ENCODE measurements at places on chromosomes 6 and 20.

GRCh38 chr6:143333749-143334520 is 116.6 kb downstream of the ADAT2 start:
- no peak for DNase-seq

GRCh38 chr6:101931766-101932165 is 538.3 kb downstream of the GRIK2 start:
- DNase-seq: no peak

- DNase-seq: no peak
Measured at GRCh38 chr20:31969991-31970390, 2.0 kb downstream of the XKR7 start.

DNA sequence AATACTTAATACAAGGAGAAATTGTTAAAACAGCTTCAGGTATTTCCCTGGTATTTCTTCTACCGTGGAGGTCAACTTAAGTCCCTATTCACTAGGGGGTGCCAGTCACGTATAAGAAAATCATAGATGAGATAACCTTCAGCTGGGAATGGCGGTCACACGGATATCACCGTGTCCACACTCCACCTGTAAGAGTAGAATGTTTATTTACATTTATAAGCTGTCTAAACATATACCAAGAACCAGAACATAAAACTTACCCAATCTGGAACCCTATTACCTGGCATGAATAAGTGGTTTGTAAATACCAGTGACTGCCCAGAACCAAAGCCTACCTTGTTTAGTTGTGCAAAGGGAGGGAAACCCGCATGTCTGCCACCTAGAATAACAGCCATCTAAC is 1.9 kb upstream of the ELOVL4 start:
- peak; percentile 32 for DNase-seq

DNA sequence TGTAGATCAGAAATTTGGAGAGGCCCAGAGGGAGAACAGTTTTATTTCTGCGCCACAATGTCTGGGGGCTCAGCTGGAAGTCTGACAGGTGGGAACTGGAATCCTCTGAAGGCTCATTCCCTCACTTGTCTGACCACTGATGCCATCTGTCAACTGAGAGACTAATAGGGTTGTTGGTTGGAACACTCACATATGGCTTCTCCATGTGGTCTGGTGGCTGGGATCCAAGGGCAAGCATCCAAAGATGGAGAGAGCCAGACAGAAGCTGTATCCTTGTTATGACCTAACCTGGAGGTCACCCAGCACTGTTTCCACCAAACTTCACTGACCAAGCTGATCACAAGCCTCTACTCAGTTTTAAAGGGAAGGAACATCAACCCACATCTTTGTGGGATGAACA is 117.9 kb upstream of the AKAP12 start:
- DNase-seq: no peak

GRCh38 chr20:62119591-62120364 is 2.5 kb upstream of the LSM14B start:
- DNase-seq: no peak

DNA sequence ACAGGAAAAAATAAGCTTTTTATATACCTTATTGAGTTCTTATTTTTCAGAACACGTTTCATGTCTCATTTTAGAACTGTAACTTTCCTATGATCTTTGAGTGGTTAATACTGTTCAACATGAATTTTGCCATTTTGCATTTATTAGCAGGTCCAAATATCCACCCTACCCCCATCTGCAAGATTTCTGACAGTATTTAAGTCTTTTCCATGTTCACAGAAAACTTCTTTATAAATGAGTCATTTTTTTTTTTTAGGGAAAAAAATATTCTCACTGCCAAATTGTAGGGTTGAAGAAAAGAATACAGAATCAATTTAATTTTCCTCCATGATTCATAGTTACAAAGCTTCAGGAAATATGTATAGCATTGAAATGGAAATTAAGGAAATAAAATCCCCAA is 101.8 kb downstream of the COL21A1 start:
- DNase-seq: no peak

DNA sequence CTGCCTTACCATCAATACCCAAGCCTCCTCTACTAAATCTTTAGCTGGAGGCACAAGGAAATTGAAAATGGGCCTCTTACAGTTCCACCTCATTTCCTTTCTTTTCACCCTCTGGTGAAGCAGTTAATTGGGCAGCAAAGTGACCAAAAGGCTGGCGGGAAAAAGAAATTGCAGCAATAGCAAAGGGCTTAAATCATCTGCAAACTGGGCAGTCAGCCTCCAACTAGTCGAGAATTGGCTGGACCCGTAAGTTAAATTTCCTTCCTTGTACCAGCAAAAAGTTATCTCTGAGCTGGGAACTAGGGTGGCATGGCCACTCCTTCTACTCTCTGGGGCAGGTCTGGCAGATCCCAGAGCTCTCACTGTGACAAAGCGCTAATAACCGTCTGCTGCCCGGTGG is 33.5 kb downstream of the GHRH start:
- no peak for DNase-seq

DNA sequence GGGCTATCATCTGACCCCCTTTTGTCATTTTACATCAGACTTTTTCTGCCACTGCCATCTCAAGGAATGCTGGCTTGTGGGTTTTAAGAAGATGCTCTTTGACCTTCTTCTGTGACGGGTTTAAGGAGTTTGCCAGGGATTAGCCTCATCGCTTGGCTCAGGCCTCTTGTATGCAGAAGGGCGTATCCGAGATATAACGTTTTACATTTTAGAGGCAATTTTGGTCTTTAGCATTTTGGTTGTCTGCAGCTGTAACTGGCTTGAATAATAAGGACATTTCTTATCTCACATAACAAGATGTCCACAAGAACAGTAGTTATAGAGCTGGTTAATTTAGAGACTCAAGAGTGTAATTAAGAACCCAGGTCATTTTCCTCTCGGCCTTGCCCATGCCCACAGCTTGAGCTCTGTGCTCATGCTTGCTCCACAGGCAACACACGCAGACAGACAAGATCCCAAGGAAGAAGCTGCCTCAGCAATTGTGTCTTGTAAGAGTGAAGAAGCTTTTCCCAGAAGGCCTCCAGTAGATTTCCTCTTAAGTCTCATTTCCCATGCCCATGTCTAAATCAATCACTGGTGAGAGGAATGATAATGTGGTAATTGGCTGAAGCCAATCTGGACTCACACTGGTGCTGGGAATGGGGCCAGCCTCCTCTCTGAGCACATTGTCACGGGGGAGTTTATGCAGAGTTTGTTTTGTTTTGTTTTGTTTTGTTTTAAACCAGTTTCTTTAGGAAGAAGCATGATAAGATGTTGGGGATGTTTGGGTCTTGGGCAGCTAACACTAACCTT is 36.8 kb downstream of the PTCHD4 start:
- DNase-seq: no peak
